ENCODE measurements at places on chromosomes 1 and 21. TPM values are rescaled to one million over a fixed set of nuclear protein-coding genes. Genes with fewer than 3 reads are reported as not detected.
A peak's percentile ranks its signal among the peaks of the same experiment; 100 is the strongest.

The TRMT13 gene
- total RNA-seq, result 22.3 TPM

The TEKT2 gene
- total RNA-seq, result 0.35 TPM

The LGR6 gene
- 60.9 TPM for total RNA-seq

The GJA9 gene
- not detected for total RNA-seq

The C1orf74 gene
- total RNA-seq, result 0.88 TPM

The SH3BP5L gene
- 27.5 TPM for total RNA-seq

The OR14I1 gene
- total RNA-seq, result not detected

The FCER1G gene
- total RNA-seq, result 281 TPM

The PRKAA2 gene
- not detected for total RNA-seq

DNA sequence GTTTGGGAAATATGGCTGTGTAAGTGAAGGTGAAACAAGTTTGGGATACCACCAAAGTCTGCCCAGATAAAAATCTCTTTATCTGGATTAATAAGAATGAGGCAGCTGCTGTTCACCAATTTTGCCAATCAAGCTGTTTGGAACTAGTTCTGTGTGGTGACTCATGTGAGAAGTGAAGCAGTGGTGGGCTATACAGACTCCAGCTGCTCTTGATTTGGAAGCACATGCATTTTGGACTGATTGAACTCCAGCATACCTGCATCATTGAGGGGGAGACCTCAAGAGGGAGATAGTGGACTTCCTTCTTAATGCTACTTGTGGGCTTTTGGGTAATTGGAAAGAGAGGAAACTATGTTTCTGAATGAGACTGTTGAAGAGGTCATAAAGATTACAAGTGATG lies 99.2 kb upstream of the B3GALT2 start:
- no peak for DNase-seq

GRCh38 chr1:61140778-61141177 lies 58.4 kb downstream of the NFIA start:
- DNase-seq, result peak; percentile 7

- no peak for DNase-seq
Observed at GRCh38 chr1:40664167-40664537, 1.3 kb downstream of the RIMS3 start.

- DNase-seq, result no peak
Observed at GRCh38 chr1:209624558-209625549, 27.4 kb downstream of the LAMB3 start.

GRCh38 chr1:223230161-223230881 lies 87.3 kb upstream of the TLR5 start:
- DNase-seq, result no peak

DNA sequence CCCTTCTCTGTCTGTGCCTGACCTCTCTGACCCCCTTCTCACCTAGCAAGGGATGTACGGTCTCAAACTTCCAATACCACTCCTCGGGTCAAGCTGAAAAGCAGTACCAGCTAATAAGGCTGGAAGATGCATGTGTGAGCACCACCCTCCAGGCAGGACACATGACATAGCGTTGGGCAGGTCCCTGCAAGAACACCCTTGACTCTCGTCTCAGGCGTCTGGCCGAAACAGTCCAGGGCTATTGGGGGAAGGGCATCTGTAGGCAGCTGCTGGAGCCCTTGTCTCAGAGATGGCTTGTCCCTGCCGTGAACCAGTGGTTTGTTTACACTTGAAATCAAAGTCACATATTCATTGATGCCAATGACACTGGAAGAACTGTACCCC lies 56.5 kb downstream of the CD46 start:
- no peak for DNase-seq

- no peak for DNase-seq
Observed at GRCh38 chr1:6859415-6860343, 74.4 kb downstream of the CAMTA1 start.

- no peak for DNase-seq
Observed at GRCh38 chr1:33443080-33443704, 12.3 kb upstream of the PHC2 start.

DNA sequence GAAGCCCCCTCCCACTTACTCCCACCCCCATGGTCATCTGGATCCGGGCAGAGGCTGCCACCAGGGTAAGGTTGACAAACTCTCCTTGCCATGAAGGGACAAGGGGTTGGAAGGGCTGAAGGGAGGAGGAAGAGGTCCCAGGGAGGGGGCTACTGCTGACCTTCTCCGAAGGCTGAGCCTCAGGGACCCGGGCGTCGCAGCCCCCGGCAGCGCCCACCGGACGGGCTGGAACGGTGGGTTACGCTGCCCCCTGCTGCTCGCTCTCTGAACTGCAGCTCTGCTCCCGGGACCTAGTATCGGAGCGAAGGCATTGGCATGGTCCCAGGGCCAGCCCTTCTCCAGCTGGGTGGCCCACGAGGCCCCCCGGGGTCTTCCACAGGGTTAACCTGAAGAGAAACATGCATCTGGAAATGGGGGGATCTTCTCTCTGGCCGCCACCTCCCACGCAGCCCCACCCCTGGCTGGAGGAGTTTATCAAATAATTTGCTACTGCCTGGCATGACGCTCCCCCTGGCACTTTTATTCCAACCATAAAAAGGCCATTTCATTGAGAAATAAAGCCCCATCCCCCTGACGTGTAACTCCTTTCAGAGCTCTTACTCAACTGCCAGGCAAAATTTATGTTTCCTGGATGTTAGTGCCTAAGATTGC lies 70.4 kb upstream of the TARDBP start:
- peak; percentile 66 for DNase-seq

GRCh38 chr1:217627431-217627830 lies 3.5 kb downstream of the GPATCH2 start:
- no peak for DNase-seq

DNA sequence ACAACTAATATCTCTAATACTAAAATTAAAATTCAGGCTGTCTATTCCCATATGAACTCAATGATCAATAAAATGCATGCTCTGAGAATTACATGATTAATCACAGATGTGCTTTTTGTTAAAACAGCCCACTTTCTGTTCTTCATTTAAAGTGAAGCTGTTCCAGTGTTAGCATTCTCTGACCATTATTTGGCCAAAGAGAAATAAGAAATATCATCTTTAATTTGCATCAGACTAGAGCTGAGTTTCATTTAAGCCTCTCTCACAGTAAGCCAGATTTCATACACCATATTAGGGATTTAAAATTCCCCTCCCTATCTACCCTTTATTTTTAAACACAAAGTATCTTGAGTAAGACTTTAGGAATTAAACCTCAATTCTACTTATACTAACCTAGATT lies 261.6 kb downstream of the TPR start:
- no peak for DNase-seq

- DNase-seq, result no peak
Observed at GRCh38 chr1:175062858-175063257, 4.8 kb upstream of the TNN start.

- DNase-seq, result no peak
Observed at GRCh38 chr1:210291081-210291764, 37.5 kb upstream of the HHAT start.

GRCh38 chr21:35059742-35060141 lies 10.6 kb upstream of the RUNX1 start:
- DNase-seq, result no peak

GRCh38 chr1:185601189-185601588 lies 133.0 kb upstream of the HMCN1 start:
- DNase-seq, result no peak

DNA sequence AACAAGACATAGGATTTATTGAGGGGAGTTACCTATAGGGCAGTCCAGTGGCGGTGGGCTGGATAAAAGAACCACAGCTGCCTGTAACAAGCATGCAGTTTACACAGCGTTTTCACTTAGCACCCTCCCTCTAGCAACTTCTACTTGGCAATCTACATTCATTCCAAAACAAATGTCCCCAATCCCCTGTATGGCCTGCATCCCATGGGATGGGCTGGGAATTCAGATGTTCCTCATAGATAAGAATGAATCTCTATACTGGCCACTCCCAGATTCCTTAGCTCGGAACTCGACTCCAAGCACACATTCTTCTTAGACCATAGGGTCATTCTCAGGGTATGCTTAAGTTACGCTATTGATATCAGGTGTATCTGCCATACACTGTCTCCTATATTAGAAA lies 33.3 kb downstream of the PCP4 start:
- DNase-seq, result no peak

DNA sequence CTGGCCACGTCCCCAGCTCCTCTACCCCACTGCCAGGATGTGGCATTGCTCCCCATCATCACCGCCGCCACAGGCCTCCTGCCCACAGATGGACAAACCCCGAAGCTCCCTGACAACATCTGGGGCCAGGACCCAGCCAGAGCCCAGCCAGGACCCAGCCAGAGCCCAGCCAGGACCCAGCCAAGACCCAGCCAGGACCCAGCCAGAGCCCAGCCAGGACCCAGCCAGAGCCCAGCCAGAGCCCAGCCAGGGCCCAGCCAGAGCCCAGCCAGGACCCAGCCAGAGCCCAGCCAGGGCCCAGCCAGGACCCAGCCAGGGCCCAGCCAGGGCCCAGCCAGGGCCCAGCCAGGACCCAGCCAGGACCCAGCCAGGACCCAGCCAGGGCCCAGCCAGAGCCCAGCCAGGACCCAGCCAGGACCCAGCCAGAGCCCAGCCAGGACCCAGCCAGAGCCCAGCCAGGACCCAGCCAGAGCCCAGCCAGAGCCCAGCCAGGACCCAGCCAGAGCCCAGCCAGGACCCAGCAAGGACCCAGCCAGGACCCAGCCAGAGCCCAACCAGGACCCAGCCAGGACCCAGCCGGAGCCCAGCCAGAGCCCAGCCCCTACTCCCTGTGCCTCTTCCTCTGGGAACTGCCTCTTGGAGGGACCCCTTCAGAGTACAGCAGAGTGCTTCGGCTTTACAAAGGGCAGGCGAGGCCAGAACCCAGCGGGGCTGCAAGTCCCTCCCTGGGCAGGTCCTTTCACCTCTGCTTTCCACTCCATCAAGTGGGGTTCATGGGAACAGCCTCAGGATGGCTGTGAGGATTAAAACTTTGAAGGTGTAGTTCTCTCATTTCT lies 43.7 kb downstream of the DISP3 start:
- DNase-seq, result no peak

DNA sequence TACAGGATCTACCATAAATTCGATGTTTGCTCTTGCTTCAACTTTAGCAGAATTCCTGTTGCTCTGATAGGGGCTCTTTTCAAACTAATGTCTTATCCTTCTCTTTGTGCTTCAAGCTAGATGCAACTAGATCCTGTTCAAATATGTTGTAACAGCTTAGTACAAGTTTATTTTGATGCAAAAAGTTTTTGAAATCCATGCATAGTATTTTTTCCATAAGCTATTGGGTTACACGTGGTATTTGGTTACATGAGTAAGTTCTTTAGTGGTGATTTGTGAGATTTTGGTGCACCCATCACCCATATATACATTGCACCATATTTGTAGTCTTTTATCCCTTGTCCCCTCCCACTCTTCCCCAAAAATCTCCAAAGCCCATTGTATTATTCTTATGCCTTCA lies 907.7 kb downstream of the LTN1 start:
- DNase-seq, result no peak
